Keratinocyte (primary cell): ENCODE measurements at places on chromosomes 6 and 20. TPM values are rescaled to one million over a fixed set of nuclear protein-coding genes. Genes with fewer than 3 reads are reported as not detected.

HLA-DMB gene
- 0.13 TPM in 1 of 3 replicates, not detected in the others for polyA plus RNA-seq

DNA sequence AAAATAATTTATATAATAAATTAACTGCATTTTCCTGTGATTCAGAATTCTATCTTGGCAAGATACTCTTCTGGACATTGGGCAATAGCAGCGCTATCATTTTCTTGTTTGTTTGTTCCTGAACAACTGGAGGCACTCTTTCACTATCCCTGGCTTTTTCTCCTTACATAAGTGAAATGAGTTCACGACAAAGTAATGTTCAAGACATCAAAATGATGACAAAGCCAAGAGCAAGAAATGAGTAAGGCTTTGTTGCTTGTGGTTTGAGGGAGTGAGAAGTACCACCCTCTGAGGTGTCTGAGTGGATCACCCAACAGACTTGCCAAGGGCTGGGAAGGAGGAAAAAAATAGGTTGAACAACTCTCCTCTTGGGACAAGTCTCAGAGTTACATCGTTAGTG is 466.6 kb upstream of the JAG1 start:
- peak; percentile 94 for DNase-seq
- peaks cover 31% of the 10 kb centered on the region for H3K4me1 ChIP-seq
- H3K27ac ChIP-seq: peak overlapping the region; percentile 81
- H3K27me3 ChIP-seq: no peaks in the 10 kb centered on the region
- H3K4me3 ChIP-seq: no peak overlapping the region

DNA sequence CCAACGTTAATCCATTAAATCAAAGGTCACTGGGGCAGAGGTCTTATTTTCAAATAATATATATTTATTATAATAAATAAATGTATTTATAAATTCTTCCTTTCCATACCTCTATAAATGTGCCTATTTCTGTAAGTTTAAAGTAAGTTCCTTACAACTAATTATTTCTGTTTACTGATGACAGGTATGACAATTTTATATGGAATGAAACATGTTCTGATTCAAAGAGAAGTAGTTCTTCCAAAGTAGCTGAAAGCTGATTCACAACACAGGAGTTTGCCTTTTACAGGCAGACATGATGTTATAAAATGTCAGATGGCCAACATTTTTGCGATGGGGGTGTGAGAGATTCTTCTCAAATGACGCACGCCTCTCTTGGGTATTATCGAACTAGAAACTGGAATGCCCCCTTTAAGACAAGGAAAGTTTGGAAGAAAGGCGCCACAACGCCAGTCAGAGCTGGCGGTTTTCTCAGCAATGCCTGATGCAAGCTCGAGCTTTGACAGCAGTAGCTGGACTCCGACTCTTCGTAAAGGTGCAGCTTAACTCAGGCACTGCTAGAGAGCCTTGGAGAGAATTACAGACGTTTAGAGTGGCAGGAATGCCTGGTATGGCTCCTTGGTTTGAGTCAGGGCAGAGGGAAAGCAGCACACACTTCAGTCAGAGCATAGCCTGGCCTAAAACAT is 92.1 kb downstream of the FOXC1 start:
- no peak for DNase-seq
- H3K4me1 ChIP-seq: peaks cover 36% of the 10 kb centered on the region
- H3K27me3 ChIP-seq: no peaks in the 10 kb centered on the region
- H3K27ac ChIP-seq: peak overlapping the region; percentile 34
- H3K4me3 ChIP-seq: no peak overlapping the region

SLC22A3 gene
- 1.8 to 3.1 TPM (median 1.9 TPM) in 3 replicates for polyA plus RNA-seq

DNA sequence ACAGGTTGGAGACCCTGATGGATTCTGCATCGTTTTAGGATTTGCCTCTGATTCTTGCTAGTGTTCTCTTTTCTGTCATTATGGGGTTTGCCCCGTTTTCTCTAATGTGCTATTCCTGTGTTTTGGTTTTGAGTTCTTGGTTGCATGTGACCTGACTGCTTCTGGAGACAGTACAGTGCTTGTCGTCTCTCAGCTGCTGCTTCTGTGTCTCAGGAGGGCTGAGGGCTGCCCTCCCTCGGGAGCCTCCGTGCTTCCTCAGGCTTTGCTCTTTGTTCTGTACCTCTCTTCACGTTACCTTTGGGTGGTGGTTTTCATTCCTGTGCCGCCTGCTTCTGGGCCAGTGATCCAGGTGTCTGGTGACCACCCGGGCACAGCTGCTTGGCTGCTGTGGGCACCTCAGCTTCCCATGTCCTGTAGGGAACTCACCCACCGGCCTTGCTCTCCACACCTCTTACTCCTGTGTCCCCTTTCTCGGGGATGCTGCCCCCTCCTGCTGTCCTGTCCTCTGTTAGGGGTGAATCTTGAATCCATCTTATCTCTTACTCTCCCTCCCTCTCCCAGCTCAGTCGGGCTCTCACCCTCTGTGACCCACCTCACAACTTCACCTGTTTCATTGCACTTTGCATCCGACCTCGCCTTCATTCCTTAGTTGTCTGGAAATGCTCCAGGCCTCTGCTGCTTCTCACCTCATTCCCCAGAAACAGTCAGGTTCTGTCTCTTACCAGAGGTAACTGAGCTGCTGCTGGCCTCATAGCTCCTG is 33.2 kb downstream of the PANK2 start:
- no peak for DNase-seq
- H3K36me3 ChIP-seq: peaks cover 30% of the 10 kb centered on the region
- H3K27me3 ChIP-seq: no peaks in the 10 kb centered on the region
- H3K4me1 ChIP-seq: no peaks in the 10 kb centered on the region

DNA sequence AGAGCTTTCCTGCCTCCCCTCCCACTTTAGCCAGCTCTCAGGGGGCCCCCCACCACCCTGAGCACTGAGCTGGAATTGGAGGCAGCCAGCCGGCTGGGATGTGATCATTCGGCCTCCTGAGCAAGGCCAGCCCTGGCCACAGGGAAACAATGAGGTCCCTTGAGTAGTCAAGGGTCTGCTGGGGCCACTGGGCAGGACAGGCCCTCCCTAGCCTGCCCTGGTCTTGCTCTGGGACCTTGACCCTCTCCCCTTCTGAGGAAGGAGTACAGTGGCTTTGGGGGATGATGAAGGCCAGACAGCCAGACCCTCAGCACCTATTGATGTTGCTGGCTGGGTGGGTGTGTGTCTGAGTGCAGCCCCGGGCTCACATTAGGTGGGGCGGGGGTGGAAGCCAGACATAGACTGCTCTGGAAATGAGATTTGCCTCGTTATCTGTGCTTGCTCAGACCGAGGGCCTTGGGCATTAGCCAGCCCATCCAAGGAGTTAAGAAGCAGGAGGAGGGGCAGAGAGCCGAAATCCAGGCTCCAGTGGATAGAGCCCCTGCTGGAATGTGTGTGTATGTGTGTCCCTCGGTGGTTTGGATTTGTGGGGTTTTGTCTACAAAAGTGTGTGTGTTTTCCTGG is 21.3 kb downstream of the CD40 start:
- no peak for DNase-seq
- no peak overlapping the region for H3K4me3 ChIP-seq
- H3K36me3 ChIP-seq: no peaks in the 10 kb centered on the region

GRCh38 chr20:12153628-12154027 is 235.9 kb downstream of the BTBD3 start:
- H3K4me1 ChIP-seq: no peaks in the 10 kb centered on the region
- H3K27ac ChIP-seq: no peak overlapping the region
- no peak overlapping the region for H3K4me3 ChIP-seq
- no peak for DNase-seq
- no peaks in the 10 kb centered on the region for H3K36me3 ChIP-seq
- H3K27me3 ChIP-seq: no peaks in the 10 kb centered on the region

SLC17A5 gene
- 8.4 to 12.0 TPM (median 8.7 TPM) in 3 replicates for polyA plus RNA-seq

GRCh38 chr6:134802426-134803058 is 147.4 kb downstream of the ALDH8A1 start:
- no peaks in the 10 kb centered on the region for H3K36me3 ChIP-seq
- no peak overlapping the region for H3K4me3 ChIP-seq
- H3K27ac ChIP-seq: no peak overlapping the region
- H3K4me1 ChIP-seq: no peaks in the 10 kb centered on the region
- DNase-seq: no peak

DNA sequence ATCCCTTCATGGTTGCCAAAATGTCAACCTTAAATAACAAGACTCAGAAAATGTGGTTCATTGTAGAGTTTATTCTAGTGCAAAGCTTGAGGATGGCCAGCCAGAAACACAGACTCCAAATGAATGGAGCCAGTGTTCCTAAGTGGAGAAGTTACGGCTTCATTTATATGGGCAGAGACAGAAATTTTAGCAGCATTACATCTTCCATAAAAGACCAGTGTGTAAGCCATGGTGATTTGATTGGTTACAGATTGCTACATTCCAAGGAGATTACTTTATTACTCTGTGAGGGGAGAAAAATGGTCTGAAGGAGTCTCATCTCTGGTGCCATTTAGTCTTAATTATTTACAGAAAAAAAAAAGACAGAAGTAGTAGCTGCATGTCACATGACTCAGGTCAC is 97.8 kb downstream of the OTOR start:
- no peaks in the 10 kb centered on the region for H3K4me1 ChIP-seq
- H3K4me3 ChIP-seq: no peak overlapping the region
- no peak for DNase-seq
- no peaks in the 10 kb centered on the region for H3K27me3 ChIP-seq
- no peak overlapping the region for H3K27ac ChIP-seq
- H3K36me3 ChIP-seq: no peaks in the 10 kb centered on the region

GRCh38 chr20:23096986-23097520 is 10.9 kb upstream of the CD93 start:
- no peaks in the 10 kb centered on the region for H3K36me3 ChIP-seq
- H3K4me3 ChIP-seq: no peak overlapping the region
- no peaks in the 10 kb centered on the region for H3K27me3 ChIP-seq
- DNase-seq: peak; percentile 42
- peak overlapping the region; percentile 53 for H3K27ac ChIP-seq
- peaks cover 45% of the 10 kb centered on the region for H3K4me1 ChIP-seq

GRCh38 chr6:101728956-101729355 is 335.4 kb downstream of the GRIK2 start:
- no peak overlapping the region for H3K27ac ChIP-seq
- H3K36me3 ChIP-seq: no peaks in the 10 kb centered on the region
- H3K4me3 ChIP-seq: no peak overlapping the region
- H3K27me3 ChIP-seq: no peaks in the 10 kb centered on the region
